Muscle of arm (tissue), 14 donors: ENCODE measurements at places on chromosomes 6 and 20. TPM values are rescaled to one million over a fixed set of nuclear protein-coding genes. Genes with fewer than 3 reads are reported as not detected.
A peak's percentile ranks its signal among the peaks of the same experiment; 100 is the strongest.

Gene CNBD2
- polyA plus RNA-seq, result 0.48 TPM

DNA sequence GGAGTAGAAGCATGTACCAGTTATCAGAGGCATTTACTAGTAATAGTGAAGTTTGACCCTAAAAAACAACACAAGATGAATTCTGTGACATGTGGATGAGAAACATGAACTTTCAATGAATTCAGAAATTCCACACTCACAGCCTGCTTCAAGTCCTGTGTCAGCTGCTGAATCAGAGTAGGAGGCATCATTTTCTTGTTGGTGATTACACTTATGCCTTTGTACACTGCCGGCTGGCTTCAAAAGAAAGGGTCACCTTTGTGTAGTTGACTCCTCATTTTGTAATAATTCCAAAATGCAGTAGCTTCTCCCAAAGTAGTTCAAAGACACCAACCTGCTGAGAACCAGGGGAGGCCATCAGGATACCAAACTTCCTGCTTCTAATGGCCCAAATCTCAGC lies 165.5 kb downstream of the BACH2 start:
- DNase-seq, result no peak

GRCh38 chr6:16331384-16332174 lies 93.2 kb downstream of the GMPR start:
- DNase-seq, result no peak

- no peak for DNase-seq
These were observed 250.7 kb upstream of the NOX3 start for GRCh38 chr6:155706341-155706740.

DNA sequence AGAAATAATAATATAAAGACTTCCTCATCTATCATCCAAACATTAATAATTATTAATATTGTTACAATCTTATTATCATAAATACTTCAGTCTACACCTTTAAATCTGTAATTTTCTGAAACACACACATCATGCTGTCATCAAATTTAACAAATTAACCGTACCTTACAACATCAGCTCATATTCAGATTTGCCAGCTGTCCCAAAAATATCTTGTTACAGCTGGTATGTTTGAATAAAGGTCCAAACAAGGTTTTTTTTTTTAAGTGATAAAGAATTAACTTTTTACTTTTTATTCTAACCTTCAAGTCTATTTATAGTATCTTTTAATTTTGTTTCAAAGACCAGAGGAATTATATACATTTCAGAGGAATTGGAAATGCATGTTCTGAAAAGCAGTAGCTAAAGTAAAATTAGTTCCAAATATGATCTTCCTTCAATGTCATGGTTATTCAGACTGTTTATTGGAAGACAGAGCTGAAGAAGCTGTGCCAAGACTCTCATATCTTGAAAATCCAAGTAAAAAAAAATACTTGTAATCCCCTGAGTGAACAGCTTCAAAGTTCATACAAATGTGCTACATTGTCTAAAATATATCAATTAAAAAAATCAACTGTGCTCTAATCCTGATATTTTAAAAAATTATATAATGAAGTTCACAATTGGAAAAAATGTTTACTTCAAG lies 161.7 kb upstream of the BMP5 start:
- no peak for DNase-seq

- no peak for DNase-seq
These were observed 103.5 kb upstream of the SIRPG start for GRCh38 chr20:1761116-1761515.

GRCh38 chr6:47380251-47380650 lies 70.5 kb upstream of the TNFRSF21 start:
- no peak for DNase-seq

GRCh38 chr20:4835244-4836177 lies 113.8 kb downstream of the PRND start:
- DNase-seq, result peak; percentile 89

DNA sequence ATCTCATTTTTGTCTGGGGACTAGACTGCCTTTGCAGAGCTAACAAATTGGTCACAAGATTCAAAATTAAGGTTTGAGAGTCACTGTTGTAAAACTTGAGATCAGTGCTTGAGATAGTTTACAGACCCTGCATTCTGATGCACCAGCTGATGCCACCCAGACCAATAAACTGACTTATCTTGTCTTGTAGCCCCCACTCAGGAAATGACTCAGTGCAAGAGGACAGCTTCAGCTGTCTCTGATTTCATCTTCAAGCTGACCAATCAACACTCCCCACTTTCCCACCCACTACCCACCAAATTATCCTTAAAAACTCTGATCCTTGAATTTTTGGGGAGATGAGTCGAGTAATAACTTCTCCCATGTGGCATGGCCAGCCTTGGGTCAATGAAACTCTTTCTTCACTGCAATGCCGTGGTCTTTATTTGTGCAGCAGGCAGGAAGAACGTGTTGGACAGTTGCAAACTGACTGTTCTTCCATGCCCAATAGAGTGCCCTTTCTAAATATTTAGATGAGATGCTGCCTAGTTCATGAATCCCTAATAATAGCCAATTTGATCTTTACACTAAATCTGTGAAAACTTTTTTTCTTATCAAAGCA lies 48.3 kb upstream of the PROKR2 start:
- no peak for DNase-seq
